Stimulated activated CD8-positive, alpha-beta memory T cell treated with anti-CD3 and anti-CD28 coated beads, Interleukin-2, amount 100 ng/mL, for 1 hour (primary cell): ENCODE measurements at places on chromosomes 1 and 21.

DNA sequence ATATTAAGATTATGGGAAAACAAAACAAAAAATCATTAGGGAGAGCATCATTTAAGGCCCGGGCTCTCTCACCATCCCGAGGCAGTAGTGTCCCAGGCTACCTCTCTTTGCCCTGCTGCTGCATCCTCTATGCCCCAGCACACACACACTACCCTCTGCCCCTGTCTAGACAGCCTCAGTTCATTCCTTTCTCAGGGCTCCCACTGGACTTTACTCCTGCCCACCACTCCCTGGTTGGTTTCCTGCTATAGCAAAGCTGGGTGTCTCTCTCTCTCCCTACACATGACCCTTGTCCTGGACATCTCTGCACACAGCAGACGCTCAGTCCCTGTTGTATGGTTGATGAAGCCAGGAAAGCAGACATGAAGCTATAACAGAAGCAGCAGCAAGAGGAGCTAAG is 30.7 kb downstream of the GNG12 start:
- no peak for DNase-seq

- DNase-seq = no peak
These were observed 971 bp upstream of the RNF2 start for GRCh38 chr1:185044387-185044786.

GRCh38 chr1:209354111-209354839 is 229.2 kb upstream of the CAMK1G start:
- peak; percentile 6 for DNase-seq

GRCh38 chr1:55210990-55211801 is 4.0 kb downstream of the USP24 start:
- no peak for DNase-seq

DNA sequence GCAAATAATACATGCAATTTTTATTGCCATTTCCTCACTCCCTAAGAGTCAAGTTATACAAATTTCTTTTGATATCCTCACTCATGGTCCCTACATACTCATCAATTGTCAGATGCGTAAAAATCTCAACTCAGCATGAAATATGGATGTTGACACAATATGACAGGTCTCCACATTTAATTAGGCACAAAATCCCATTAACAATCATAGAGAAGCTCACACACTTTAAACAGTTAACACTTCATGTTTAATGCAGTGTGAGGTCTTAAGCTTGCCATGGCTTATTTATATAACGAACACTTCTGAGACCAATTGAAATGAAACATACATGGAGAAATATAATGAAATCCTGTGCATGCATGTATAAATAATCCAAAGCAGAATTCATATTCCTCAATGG is 58.6 kb downstream of the GREM2 start:
- DNase-seq = no peak

- no peak for DNase-seq
These were observed 101.5 kb downstream of the ATP1B1 start for GRCh38 chr1:169207797-169208520.

DNA sequence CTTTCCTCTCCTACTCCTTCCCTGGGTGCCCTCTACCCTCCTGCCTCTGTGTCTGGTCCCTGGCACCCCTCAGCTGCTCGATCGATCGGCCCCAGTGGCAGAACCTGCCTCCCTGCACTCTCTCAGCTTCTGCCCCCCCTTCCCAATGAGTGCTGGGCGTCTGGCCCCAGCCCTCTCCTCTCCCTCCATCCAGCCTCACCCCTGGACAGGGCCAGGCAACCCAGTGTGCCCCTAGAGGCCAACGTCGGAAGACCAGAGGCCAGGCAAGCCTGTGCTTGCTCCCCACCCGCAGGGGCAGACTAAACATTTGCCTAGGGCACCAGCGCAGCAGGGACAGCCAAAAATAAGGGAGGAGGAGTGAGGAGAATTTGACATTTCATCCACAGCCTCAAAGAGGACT is 43.5 kb downstream of the LGR6 start:
- no peak for DNase-seq

GRCh38 chr1:44120398-44120949 is 1.9 kb downstream of the KLF17 start:
- DNase-seq = no peak

- DNase-seq = no peak
These were observed 33.5 kb downstream of the ASH1L start for GRCh38 chr1:155529109-155529508.

- no peak for DNase-seq
These were observed 26.3 kb upstream of the MAN1C1 start for GRCh38 chr1:25590096-25590824.

- no peak for DNase-seq
These were observed 46.6 kb downstream of the PACC1 start for GRCh38 chr1:212368073-212368484.

- no peak for DNase-seq
These were observed 90.4 kb upstream of the PLPPR4 start for GRCh38 chr1:99173900-99174299.

GRCh38 chr21:24628536-24628935 is 978.7 kb downstream of the MRPL39 start:
- no peak for DNase-seq

- no peak for DNase-seq
These were observed 5.1 kb downstream of the ABCG1 start for GRCh38 chr21:42223826-42224575.

GRCh38 chr1:192689459-192689858 is 53.5 kb downstream of the RGS13 start:
- DNase-seq = no peak

DNA sequence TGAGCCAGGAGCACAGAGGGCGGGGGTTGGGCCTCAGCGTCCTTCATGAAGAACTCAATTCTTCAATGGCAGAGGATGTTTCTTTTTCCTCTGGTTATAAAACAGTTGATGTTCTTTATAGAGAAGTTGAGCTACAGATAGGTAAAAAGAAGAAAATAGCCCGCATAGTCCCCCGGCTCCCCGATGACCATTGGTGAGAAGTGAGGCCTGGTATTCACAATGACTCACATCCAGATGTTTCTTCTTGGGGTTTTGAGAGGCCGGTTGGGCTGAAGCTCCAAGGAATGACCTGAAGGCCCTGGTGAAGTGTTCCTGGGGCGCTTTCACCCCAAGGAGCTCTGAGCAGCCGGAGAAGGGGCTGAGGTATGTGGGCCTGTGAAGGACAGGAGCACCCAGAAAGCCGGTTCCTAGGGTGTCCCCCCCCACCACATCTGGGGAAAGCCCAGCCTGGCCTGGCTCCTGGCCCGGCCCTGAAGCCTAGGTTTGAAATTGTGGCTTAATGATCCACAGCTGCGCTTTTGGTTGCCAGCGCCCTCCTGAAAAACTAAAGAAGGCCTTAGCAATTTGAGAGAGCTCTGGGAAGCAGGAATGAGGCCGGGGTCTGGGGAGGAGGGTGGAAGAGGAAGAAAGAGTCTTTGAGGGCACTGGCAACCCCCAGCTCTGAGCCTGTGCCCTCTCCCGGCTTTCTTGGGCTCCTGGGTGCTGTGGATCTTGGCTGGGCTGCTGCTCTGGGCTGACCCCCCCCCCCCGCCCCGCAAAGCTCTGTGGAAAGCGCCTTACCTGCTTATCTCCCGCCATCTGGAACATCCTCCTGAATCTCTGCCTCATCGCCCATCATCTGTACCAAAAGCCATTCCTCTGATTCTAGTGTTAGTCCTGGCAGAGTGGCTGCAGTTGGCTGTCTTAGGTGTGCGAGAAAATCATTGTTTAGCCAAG is 444.7 kb downstream of the CAMTA1 start:
- DNase-seq = no peak

- no peak for DNase-seq
These were observed 235.1 kb upstream of the RUNX1 start for GRCh38 chr21:35284199-35284598.

GRCh38 chr1:216612291-216612690 is 110.9 kb downstream of the ESRRG start:
- no peak for DNase-seq

- DNase-seq = no peak
These were observed 101.7 kb downstream of the TRABD2B start for GRCh38 chr1:47895279-47896125.

- no peak for DNase-seq
These were observed 339.1 kb downstream of the PTPRC start for GRCh38 chr1:198977909-198978308.

DNA sequence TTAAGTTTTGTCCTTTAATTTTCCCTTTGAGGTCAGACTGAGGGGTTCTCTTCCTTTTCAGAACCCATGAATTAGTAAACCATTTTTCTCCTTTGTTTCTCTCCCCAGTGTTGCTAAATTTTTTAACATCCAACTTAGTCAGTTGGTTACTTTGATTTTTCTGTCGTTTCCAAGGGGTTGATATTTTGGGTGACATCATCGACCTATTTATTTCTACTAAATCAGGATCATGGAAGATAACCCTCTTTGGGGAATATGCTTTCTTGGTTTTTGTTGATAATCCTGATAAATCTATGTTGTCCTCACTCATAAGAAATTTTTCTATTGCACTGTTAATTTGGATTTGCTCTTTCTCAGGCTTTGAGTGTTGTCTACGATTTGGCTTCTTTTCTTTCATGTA is 40.9 kb downstream of the LRRC53 start:
- DNase-seq = no peak

GRCh38 chr1:28365864-28366263 is 3.7 kb upstream of the PHACTR4 start:
- DNase-seq = no peak

- DNase-seq = no peak
These were observed 23.9 kb upstream of the RPTN start for GRCh38 chr1:152182944-152183361.

GRCh38 chr1:63794939-63795378 is 21.1 kb downstream of the ROR1 start:
- DNase-seq = no peak

DNA sequence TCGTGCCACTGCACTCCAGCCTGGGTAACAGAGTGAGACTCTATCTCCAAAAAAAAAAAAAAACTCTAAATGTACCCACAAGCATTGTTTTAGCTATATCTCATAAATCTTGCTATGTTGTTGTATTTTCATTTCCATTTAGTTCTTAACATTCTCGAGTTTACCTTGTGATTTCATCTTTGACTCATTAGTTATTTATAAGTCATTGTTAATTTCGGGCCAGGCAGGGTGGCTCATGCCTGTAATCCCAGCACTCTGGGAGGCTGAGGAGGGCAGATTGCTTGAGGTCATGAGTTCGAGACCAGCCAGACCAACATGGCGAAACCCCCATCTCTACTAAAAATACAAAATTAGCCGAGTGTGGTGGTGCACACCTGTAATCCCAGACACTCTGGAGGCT is 11.7 kb downstream of the HES2 start:
- DNase-seq = no peak

- no peak for DNase-seq
These were observed 318.7 kb upstream of the SPAG17 start for GRCh38 chr1:118503752-118504151.

- DNase-seq = no peak
These were observed 1.0 kb downstream of the ANGEL2 start for GRCh38 chr1:213014642-213015041.

DNA sequence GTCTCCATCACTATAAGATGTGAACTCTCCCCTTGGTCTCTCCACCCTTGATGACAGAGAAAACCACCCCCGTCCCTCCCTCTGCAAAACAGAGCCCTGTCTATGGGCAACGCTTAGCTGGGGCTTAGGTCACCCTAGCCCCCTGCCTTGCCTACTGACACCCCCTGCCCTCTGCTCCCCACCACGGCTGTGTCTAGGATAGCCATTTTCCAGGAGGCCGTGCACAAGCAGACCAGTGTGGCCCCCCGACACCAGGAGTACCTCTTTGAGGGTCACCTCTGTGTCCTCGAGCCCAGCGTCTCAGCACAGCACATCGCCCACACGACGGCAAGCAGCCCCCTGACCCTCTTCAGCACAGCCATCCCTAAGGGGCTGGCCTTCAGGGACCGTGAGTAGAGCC is 8.5 kb downstream of the IKBKE start:
- DNase-seq = no peak

- DNase-seq = no peak
These were observed 24.4 kb downstream of the TMCO4 start for GRCh38 chr1:19775317-19775716.

DNA sequence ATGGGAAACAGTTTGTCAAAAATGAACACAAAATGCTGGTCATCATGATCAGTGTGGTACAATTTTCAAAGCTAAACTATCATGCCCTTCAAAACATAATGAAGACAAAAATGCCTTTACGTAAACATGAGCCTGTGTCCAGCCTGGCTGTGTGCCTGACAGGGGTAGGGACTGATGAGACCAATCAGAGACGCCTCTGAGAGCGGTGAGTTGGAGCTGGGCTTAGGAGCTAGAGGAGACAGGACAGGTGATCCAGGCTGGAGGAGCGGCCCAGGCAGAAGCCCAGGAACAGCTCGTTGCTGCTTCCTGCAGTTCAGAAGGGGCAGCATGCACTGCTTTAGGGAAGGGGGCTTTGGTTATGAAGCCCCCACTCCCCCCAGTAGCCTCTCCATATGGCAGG is 70.0 kb downstream of the ARHGEF10L start:
- DNase-seq = no peak

DNA sequence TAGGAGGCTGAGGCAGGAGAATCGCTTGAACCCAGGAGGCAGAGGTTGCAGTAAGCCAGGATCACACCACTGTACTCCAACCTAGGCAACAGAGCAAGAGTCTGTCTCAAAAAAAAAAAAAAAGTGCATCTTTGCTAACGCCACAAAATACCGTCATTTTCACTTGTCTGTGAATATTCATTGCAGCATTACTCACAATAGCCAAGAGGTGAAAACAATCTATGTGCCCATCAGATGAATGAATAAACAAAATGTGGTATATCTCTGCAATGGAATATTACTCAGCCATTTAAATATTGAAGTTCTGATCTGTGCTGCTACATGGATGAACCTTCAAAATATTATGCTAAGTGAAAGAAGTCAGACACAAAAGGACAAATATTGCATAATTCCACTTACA is 7.9 kb upstream of the TIAM1 start:
- no peak for DNase-seq

GRCh38 chr1:152227310-152227928 is 3.4 kb upstream of the HRNR start:
- no peak for DNase-seq

GRCh38 chr1:14974361-14974760 is 179.2 kb upstream of the TMEM51 start:
- no peak for DNase-seq

- DNase-seq = no peak
These were observed 481.4 kb upstream of the CAMK1G start for GRCh38 chr1:209102120-209102519.

- DNase-seq = no peak
These were observed 1.4 kb downstream of the TRAPPC10 start for GRCh38 chr21:44013380-44014088.

DNA sequence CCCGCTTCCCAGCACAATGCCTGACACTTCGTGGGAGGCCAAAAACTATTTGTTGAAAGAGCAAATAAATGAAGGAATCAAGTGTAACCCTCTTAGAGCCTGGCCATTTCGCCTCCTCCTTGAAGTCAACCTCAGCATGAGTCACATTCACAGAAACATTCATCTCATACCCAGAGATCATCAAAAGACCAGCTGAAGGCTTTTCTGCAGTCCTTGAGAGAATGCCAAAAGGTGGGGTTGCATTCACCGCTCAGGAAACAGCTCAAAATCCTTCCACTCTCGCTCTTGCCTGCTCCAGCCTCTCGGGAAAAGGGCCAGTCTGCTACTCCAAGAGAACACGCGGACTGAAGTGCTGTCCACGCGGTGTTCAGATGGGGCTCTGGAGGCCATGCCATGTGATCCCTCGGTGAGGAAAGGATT is 90.0 kb downstream of the VWA5B1 start:
- DNase-seq = no peak

GRCh38 chr1:160224606-160225005 is 19.4 kb downstream of the PEA15 start:
- no peak for DNase-seq
